Tongue (tissue), 3 donors: ENCODE measurements at places on chromosomes 7 and 10.

DNA sequence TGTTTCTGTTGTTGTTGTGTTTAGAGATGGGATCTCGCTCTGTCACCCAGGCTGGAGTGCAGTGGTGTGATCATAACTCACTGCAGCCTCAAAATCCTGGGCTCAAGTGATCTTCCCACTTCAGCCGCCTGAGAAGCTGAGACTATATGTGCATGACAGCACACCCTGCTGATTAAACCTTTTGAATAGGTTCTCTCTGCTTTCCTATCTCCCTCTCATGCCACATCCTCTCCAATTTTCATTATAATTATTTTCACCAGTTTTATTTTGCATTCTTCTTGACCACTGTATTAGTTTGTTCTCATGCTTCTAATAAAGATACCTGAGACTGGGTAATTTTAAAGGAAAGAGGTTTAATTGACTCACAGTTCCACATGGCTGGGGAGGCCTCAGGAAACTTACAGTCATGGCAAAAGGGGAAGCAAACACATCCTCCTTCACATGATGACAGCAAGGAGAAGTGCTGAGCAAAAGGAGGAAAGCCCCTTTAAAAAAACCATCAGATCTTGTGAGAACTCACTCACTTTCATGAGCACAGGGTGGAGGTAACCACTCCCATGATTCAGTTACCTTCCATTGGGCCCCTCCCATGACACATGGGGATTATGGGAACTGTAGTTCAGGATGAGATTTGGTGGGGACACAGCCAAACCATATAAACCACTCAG lies 12.9 kb downstream of the AGK start:
- no peak for DNase-seq

- DNase-seq: no peak
Measured at GRCh38 chr7:2929321-2930201, 85.5 kb upstream of the GNA12 start.

DNA sequence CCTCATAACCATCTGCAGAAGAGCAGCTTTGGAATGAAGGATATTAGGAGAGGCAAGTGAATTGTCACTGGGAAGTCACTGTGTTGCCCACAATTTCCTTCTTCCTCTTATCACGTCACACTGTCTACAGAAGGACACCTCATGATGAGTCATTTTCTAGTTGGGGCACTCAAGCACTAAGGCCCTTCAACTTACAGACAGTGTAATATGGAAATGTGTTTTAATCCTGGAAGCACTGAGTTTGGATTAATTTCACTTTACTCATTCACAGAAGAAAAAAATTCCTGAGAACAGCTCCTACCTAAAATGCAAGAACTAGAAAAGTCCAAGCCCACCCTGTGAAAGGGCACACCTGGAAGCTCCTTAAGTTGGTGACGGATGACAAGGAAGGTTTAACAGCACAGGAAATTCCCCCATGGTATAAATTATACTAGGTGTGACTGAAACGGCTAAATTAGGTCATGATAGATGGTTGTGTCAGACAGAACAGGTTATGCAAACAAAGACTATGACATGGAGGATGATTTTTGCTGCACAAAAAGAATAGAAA lies 56.6 kb downstream of the PARD3 start:
- no peak for DNase-seq

DNA sequence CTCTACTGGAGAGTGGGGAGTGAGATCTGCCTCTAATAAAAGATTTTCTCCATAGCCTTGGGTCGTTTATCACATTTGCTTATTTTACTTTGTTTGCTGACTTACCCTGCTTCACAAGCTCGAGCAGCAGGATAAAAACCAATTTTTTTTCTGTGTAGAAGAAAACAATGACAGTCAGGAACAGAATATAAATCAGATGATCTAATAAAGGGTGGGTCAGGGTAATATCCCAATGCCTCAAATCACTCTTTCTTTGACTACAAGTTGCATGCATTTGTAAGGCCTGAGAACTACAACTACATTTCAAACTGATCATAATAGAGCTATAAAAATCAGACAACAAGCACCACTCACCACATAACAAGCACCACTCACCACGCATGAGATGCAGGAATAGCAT lies 174.4 kb upstream of the ADARB2 start:
- no peak for DNase-seq

DNA sequence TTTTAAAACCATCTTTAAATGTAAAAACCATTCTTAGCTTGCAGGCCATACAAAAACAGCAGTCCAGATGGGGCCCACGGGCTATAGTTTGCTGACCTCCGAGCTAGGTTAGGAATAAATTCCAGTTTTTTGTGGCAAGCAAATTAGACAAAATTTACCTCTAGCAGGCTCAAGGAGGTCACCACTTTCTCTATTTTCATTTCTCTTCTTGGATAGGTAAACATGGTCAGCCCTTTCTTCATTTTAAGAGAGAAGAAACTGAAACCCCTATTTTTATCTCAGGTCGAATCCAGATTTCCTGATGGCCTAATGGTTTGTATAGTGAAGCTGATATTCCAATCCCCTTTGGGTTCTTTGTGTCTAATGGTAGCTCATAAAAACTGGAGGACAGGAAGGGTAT lies 10.7 kb downstream of the IKZF5 start:
- no peak for DNase-seq

GRCh38 chr7:144659211-144659610 lies 176.6 kb downstream of the TPK1 start:
- no peak for DNase-seq

DNA sequence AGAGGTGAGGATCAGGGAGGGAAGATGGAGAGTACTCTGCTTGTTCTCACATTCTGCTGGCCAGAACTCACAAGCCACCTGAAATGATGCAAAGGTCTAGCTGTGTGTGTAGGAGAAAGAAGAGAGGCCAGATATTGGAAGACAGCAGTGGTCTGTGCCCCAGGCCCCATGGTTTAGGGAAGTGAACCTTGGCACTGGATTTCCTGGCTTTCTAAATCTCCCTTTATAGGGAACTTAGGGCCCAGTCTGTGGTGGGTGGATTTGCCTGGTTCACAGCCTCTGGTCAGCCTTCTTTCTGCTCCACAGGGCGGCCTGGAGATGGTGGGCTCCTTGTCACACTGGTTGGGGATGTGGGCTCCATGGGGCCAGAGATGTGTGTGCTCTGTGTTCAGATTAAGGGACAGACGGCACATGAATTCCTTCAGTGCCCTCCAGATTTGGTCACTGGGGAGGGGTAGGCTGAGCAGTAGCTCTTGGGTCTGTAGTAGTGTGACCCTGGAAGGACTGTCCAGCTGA lies 9.5 kb upstream of the SH2D4B start:
- DNase-seq: no peak

- DNase-seq: peak; percentile 33
Measured at GRCh38 chr7:64997927-64998391, 7.1 kb upstream of the ZNF117 start.
